CD4-positive, alpha-beta memory T cell (primary cell): ENCODE measurements at places on chromosomes 5 and 9. TPM values are rescaled to one million over a fixed set of nuclear protein-coding genes. Genes with fewer than 3 reads are reported as not detected.

The SPRY4 gene
- not detected for total RNA-seq

The PELO gene
- total RNA-seq, result 11.9 TPM

The SPATA31A7 gene
- not detected for total RNA-seq

The LMX1B gene
- total RNA-seq, result not detected

The DNAJA1 gene
- total RNA-seq, result 79.8 TPM
